ENCODE measurements at places on chromosomes 4 and X. TPM values are rescaled to one million over a fixed set of nuclear protein-coding genes. Genes with fewer than 3 reads are reported as not detected.

NHS gene
- 28.9 TPM for total RNA-seq

HTR2C gene
- not detected for total RNA-seq

MAGEA11 gene
- total RNA-seq: not detected

ELF4 gene
- total RNA-seq: 18.0 TPM

GPR50 gene
- total RNA-seq: not detected

NOX1 gene
- not detected for total RNA-seq

GRCh38 chr4:112189754-112190153, 41.8 kb upstream of the AP1AR start:
- H3K4me3 ChIP-seq: no peak overlapping the region
- H3K4me1 ChIP-seq: no peaks in the 10 kb centered on the region
- no peak overlapping the region for H3K27ac ChIP-seq
- H3K36me3 ChIP-seq: no peaks in the 10 kb centered on the region
- no peak for DNase-seq

- no peaks in the 10 kb centered on the region for H3K36me3 ChIP-seq
- no peaks in the 10 kb centered on the region for H3K27me3 ChIP-seq
- H3K4me1 ChIP-seq: no peaks in the 10 kb centered on the region
- H3K27ac ChIP-seq: no peak overlapping the region
Observed at GRCh38 chr4:88158038-88158488, 376 bp downstream of the ABCG2 start.

GRCh38 chrX:39883666-39884065, 214.1 kb downstream of the BCOR start:
- H3K27me3 ChIP-seq: no peaks in the 10 kb centered on the region
- DNase-seq: no peak
- no peak overlapping the region for H3K27ac ChIP-seq
- no peak overlapping the region for H3K4me3 ChIP-seq
- H3K36me3 ChIP-seq: no peaks in the 10 kb centered on the region
- H3K4me1 ChIP-seq: no peaks in the 10 kb centered on the region

DNA sequence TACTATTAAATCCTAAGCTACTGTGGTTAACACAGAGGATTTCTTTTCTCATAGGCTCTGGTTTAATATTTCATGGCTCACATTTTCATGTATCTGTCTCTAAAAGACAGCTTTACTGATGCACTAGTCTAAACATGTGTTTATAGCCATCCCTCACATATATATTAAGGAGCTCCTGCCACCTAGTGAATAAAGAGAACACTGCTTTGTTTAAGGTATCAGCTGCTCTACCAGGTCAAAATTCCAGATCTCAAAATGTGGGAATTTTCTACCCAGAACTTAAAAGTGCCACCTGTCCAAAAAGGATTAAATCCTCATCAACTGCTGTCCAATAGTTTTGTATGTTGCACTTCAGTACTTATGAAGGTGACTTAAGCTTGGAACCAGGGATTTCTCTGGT, 188.5 kb upstream of the TEX13C start:
- H3K27ac ChIP-seq: no peak overlapping the region
- no peak overlapping the region for H3K4me3 ChIP-seq
- H3K27me3 ChIP-seq: no peaks in the 10 kb centered on the region
- H3K4me1 ChIP-seq: no peaks in the 10 kb centered on the region
- no peaks in the 10 kb centered on the region for H3K36me3 ChIP-seq
- no peak for DNase-seq

DNA sequence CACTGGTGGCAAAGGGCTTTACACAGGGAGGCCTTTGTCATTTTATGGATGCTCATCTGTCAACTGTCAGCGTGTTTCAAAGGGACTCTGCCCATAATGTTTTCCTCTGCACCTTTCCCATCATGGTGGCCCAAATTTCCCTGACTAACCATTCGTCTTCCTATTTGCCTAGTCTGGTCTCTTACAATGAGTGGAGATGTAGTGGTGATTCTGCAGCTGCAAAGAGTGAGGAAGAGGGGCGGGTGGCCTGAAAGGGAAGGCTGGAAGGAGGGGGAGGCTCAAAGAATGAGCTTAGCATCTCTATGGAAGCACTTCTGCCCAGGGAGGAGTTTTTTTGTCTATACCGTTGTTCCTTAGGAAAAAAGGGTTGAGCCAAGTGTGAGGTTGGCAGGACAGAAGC, 447.5 kb downstream of the NKX6-1 start:
- no peak overlapping the region for H3K27ac ChIP-seq
- no peaks in the 10 kb centered on the region for H3K27me3 ChIP-seq
- H3K36me3 ChIP-seq: no peaks in the 10 kb centered on the region

DNA sequence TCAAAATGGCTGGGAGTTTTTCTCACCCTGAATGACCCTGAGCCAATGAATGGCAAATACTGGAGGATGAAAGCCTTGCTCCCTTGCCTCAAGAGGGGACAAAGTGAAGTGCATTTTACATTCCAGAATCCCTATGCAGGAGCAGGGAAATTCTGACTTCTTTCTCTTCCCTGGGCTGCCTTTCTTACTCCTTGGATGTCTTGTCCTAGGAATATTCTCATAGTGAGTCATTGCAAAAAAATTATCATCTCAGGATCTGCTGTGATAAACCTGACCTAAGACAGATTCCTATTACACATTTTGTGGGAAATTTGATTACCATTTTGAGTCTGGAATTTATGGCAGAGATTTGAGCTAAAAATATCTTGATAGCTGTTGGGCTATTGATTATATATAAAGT, 199.9 kb downstream of the TMA16 start:
- no peak overlapping the region for H3K4me3 ChIP-seq
- DNase-seq: no peak
- no peaks in the 10 kb centered on the region for H3K27me3 ChIP-seq
- no peaks in the 10 kb centered on the region for H3K4me1 ChIP-seq

DNA sequence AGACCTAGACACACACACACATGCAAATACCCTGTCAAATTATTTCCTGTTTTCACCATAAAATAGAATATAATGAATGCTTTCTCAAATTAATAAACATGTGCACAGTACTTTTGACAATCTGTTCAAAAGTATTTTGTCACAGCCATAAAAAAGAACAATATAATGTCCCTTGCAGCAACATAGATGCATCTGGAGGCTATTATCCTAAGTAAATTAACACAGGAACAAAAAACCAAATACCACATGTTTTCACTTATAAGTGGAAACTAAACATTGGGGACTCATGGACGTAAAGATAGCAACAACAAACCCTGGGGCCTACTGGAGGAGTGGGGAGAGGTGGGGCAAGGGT, 15.5 kb downstream of the RAB40A start:
- H3K36me3 ChIP-seq: no peaks in the 10 kb centered on the region
- DNase-seq: no peak
- H3K4me3 ChIP-seq: no peak overlapping the region
- H3K4me1 ChIP-seq: no peaks in the 10 kb centered on the region
- no peak overlapping the region for H3K27ac ChIP-seq

- H3K4me1 ChIP-seq: no peaks in the 10 kb centered on the region
- no peaks in the 10 kb centered on the region for H3K36me3 ChIP-seq
- no peak overlapping the region for H3K27ac ChIP-seq
- H3K27me3 ChIP-seq: no peaks in the 10 kb centered on the region
- no peak for DNase-seq
Observed at GRCh38 chr4:44914748-44915147, 188.4 kb upstream of the GNPDA2 start.
